A172 (cell line): ENCODE measurements at places on chromosomes 2 and 18. TPM values are rescaled to one million over a fixed set of nuclear protein-coding genes. Genes with fewer than 3 reads are reported as not detected.

The EVA1A gene
- 24.6 and 38.3 TPM in 2 replicates for total RNA-seq

- DNase-seq = no peak
Observed at GRCh38 chr2:151002959-151003600, 258.6 kb downstream of the RBM43 start.

The RGPD3 gene
- 0.21 and 0.36 TPM in 2 replicates for total RNA-seq

DNA sequence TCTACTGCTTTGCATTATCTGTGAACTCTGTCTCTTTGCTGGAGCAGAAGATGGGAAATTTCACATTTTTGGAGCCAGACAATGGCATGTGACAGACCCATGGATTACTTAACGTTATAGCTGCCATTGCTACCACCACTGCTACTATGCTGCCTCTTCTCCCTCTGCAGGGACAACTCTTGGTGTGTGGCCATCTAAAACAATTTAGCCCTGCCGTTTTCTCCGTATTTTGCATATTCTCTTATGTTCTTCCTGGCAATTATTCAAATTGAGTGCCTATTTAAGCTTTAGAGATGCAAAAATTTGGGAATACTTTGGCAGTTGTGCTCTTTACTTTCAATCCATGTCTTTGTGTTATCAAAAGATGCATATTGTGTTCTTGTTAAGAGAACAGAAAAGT, 386.8 kb downstream of the XIRP2 start:
- DNase-seq = no peak

DNA sequence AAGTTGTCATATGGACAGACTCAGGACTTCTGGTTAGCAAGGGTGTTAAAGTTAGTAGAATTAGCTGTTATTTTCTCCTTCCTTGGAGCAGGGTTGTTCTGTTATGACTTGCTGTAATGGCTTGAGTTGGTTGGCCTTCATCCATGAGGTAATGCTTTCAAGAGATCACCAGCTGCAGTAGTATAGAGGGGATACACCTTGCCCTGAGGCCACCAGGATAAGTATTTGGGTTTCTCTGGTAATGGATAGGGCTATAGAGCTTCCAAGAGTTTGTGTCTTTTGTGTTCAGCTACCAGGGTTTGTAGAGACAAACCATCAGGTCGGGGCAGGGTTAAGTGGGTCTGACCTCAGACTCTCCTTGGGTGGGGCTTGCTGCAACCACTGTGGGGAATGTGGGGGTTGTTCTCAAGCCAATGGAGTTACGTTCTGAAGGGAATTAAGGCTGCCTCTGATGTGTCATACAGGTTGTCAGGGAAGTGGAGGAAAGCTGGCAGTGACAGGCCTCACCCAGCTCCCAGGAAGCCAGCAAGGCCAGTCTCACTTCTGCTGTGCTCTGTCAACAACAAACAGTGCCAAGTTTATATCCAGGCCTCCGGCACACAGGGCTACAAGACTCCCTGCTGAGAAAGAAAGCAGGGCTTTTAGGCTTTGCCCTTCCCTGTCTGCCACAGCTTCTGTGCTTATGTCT, 356.6 kb downstream of the SPAG16 start:
- DNase-seq = no peak

The SALL3 gene
- not detected in 2 replicates for total RNA-seq
